Kidney (tissue), 22 donors: ENCODE measurements at places on chromosomes 2 and 18. TPM values are rescaled to one million over a fixed set of nuclear protein-coding genes. Genes with fewer than 3 reads are reported as not detected.

Gene LRRTM4
- 0.19 TPM for total RNA-seq

Gene LINC00305
- total RNA-seq: not detected

DNA sequence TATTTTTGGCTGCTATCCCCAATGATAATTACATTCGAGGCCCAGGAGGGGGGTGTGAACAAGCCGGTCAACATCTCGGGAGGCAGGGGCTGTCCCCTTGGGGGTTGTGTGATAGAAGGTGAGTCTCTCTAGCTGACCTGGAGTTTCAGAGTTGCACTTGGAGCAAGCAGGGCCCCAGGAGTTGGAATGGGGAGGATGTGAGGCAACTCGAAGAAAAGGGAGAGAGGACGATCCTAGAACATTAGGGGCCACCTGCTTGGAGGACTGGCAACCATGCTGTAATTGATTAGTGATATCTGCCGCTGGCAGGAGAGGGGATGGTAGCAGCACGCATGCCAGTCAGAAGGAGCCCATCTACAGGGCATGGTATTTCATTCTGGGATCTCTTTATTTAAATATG lies 122.6 kb downstream of the CTIF start:
- peaks cover 5% of the 10 kb centered on the region for H3K4me1 ChIP-seq
- no peak overlapping the region for H3K4me3 ChIP-seq
- no peaks in the 10 kb centered on the region for H3K36me3 ChIP-seq

- no peaks in the 10 kb centered on the region for H3K27me3 ChIP-seq
- no peak for DNase-seq
- H3K4me1 ChIP-seq: no peaks in the 10 kb centered on the region
- H3K4me3 ChIP-seq: no peak overlapping the region
- no peak overlapping the region for H3K27ac ChIP-seq
- H3K36me3 ChIP-seq: no peaks in the 10 kb centered on the region
Measured at GRCh38 chr2:223147431-223147830, 95.4 kb downstream of the KCNE4 start.

DNA sequence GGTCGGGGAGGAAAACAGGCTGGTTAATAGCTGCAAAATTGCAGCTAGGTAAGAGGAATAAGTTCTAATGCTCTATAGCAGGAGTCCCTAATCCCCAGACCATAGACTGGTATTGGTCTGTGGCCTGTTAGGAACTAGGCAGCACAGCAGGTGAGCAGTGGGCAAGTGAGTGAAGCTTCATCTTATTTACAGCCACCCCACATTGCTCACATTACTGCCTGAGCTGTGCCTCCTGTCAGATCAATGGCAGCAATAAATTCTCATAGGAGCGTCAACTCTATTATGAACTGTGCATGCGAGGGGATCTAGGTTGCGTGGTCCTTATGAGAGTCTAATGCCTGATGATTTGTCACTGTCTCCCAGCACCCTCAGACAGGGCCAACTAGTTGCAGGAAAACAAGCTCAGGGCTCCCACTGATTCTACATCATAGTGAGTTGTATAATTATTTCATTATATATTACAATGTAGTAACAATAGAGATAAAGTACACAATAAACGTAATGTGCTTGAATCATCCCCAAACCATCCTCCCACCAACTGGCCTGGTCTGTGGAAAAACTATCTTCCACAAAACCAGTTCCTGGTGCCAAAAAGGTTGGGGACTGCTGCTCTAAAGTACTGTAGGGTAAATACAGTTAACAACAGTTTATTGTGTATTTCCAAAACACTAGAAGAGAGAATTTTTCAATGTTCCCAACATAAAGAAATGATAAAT lies 91.7 kb upstream of the TFCP2L1 start:
- H3K36me3 ChIP-seq: peaks cover 16% of the 10 kb centered on the region
- H3K4me1 ChIP-seq: no peaks in the 10 kb centered on the region
- no peak for DNase-seq
- H3K27ac ChIP-seq: no peak overlapping the region

DNA sequence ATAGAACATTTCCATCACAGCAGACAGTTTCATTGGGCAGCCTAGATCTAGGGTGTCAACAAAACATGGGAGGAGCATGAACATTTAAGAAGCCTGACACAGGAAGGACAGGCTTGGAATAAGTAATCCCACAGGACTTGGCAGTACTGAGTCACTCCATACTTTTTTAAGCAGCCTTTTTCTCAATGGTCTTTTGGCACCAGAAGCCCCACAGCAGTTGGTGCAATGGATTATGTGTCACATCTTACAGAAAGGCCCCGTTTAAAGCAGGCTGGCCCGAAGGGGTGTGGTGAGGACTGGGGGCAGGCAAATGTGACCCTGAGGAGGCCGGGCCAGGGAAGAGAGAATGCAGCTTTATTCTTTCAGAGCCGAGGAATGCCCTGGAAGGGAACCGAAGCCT lies 26.6 kb downstream of the SPTBN1 start:
- no peak overlapping the region for H3K27ac ChIP-seq
- H3K27me3 ChIP-seq: no peaks in the 10 kb centered on the region
- H3K36me3 ChIP-seq: no peaks in the 10 kb centered on the region
- no peak for DNase-seq
- peaks cover 3% of the 10 kb centered on the region for H3K4me1 ChIP-seq
